ENCODE measurements at places on chromosomes 12 and 14.

DNA sequence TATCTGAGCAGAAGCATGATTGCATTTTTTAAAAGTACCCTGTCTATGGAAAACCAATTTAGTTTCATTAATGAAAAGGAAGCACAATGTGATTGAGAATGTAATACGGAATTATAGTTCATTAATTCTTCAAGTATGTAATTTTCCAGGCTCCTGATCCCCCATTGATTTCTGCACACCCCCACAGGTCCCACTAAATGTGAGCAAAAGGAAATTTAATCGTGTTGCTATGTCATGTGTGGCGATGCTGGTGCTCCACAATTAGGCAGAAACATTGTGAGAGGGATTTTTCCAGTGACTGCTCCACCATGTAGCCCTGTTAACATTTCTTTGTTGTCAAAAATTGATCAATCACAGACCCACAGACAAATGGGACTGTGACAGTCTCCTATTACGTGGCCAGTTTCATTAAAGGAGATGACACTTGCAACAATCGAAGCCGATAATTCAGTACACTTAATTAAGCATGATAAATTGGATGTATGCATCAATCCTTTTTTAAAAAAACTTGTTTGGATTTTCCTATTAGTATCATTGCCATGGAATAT lies 306.0 kb downstream of the NELL2 start:
- DNase-seq, result no peak

DNA sequence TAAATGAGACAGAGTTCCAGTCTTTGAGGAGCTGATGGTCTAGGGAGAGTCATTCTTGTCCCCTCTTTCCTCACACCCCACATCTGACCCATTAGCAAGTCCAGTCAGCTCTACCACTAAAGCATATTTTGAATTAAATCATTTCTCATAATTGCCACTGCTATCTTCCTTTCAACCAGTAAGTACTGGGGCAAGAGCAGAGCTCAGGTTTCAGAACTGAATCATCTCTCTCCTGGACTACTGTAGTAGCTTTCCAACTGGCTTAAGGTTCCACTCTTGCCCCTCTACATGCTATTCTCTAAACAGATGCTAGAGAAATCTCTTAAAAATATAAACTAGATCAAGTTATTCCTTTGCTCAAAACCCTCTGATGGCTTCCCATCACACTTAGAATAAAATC lies 218.3 kb downstream of the TTC6 start:
- no peak for DNase-seq

DNA sequence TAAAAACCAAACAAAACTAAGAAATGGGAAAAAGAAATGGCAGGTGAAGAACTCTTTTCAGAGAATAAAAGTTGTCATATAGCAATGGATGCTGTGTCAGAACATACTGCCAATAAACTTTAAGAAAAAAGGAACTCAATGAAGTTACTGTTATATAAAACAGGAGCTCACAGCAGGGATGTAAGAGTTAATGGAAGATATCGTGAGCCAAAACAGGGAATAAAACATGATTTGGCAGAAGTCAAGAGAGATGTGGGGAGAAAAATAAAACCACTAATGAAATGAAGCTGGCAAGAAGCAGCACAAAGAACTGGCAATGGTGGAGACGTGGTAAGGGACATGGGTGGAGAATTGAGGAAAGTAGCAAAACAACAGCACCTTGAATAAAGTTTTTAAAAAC lies 61.0 kb downstream of the TAOK3 start:
- no peak for DNase-seq

DNA sequence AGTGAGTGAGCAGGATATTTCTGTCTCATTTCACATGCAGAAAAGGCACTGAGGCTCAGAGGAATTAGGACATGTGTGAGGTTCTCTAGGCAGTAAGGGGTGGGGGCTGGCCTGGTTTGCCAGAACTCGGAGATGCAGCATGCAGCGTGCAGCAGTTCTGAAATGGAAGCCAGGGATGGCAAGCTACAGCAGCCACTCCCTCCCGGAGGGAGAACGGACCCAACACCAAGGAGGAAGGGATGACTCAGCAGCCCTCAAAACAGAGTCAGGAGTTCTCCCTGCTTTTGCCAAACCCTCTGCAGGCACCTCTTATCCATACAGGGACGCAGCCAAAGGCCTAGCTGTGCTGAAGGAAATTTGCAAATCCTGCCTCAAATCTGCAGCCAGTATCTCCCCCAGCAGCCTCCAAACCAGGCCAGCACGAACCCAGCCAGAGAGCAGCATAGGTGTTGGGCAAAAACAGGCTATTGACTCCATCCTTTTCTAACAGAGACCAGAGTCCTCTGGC lies 10.3 kb upstream of the SERPINA3 start:
- no peak for DNase-seq

- DNase-seq, result no peak
Measured at GRCh38 chr12:69437073-69437472, 33.1 kb upstream of the FRS2 start.

GRCh38 chr14:51545396-51545795 lies 106.3 kb upstream of the FRMD6 start:
- no peak for DNase-seq

DNA sequence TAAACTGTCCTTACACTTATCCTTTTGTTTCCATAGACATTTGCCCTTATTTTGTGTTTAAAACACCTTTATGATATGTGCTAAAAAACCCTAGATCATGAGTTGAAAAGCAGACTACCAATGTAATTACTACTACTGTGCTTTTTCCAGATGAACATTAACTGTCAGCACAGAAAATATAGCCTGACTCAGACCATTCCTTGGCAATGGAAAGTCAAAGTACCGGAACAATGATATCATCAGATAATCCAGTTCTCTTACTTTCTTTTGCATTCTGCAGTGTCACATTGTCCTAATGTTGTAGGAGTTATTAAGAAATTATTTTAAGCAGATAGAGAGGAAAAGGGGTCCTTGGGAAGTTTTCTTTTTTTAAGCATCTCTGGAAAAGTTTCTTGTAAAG lies 1189.0 kb upstream of the FLRT2 start:
- no peak for DNase-seq

DNA sequence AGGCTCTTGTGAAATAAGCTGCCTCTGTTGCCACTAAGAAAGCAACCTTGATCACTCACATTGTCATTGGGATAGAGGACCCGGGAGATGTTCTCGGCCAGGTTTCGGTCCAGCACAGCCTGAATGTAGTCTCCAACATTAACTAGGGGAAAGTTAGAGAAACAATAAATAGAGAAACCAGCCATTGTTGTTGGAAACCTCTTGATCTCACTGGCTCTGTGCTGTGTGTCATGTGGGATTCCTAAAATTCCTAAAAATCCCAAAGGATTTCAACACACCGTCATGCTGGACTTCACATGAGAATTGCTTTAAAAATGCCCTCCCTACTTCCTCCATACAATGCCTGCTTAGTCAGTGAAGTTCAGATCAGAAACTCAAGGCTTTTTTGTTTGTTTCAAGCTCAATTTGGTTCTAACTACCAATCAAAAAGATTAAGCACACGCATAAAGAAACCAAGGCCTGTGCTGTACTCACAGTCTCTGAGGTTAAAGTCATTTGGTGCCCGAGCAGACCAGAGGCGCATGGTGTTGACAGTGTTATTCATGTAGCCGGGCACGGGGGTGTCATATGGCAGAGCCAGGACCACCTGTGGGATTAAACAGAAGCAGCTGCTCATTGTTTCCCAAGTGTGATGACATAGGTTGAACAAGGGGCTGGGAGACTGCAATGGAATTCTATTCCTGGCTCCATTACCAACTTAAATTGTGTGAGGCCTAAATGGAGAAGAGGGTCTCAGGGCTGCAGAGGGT lies 23.6 kb downstream of the PYGL start:
- no peak for DNase-seq

- no peak for DNase-seq
Measured at GRCh38 chr14:105213361-105213760, 32.2 kb upstream of the NUDT14 start.

DNA sequence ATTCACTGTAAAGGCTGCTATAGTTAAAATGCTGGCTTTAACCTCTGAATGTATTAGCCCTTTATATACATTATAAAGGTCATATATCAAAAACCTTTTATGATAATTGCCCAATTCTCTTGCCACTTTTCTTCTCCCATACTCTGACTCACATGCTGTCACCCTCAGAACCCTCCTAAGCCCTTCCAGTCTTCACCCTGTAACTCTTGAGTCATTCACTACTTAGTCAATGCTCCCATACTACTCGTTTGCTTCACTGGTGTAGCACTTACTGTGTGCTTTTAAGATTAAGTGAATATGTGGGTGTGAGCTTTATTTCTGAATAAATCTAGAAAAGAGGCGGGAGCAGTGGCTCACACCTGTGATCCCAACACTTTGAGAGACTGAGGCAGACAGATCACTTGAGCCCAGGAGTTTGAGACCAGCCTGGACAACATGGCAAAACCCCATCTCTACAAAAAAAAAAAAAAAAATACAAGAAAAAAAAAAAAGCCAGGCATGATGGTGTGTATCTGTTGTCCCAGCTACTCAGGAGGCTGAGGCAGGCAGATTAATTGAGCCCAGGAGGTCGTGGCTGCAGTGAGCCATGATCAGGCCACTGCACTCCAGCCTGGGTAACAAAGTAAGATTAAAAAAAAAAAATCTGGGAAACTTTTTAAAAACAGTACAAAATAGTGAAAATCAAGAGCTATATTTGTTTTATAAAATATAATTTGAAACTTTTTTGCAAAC lies 37.6 kb downstream of the SPATA7 start:
- no peak for DNase-seq
